ENCODE measurements at places on chromosomes 16 and 17.
A peak's percentile ranks its signal among the peaks of the same experiment; 100 is the strongest.

GRCh38 chr17:64146418-64147109 is 16.6 kb upstream of the ERN1 start:
- DNase-seq: no peak

DNA sequence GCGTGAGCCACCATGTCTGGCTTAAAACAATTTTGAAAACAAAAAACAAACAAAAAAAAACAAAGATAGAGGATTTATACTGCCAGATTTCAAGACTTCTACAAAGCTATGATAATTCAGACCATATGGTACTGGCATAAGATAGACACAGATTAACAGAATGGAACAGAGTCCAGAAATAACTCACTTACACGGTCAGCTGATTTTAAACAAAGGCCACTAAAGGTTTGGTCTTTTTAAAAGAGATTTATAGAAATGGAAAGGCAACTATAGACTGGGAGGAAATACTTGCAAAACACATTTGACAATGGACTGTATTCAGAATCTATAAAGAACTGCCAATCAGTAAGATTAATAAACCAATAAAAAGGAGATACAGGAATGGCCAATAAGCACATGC is 48.6 kb upstream of the MNT start:
- DNase-seq: peak; percentile 5

GRCh38 chr17:21357696-21358656 is 18.2 kb upstream of the KCNJ12 start:
- DNase-seq: no peak

- DNase-seq: no peak
Measured at GRCh38 chr16:52367821-52368220, 179.1 kb downstream of the TOX3 start.

GRCh38 chr16:14300705-14301168 is 229.6 kb downstream of the MRTFB start:
- DNase-seq: peak; percentile 68

DNA sequence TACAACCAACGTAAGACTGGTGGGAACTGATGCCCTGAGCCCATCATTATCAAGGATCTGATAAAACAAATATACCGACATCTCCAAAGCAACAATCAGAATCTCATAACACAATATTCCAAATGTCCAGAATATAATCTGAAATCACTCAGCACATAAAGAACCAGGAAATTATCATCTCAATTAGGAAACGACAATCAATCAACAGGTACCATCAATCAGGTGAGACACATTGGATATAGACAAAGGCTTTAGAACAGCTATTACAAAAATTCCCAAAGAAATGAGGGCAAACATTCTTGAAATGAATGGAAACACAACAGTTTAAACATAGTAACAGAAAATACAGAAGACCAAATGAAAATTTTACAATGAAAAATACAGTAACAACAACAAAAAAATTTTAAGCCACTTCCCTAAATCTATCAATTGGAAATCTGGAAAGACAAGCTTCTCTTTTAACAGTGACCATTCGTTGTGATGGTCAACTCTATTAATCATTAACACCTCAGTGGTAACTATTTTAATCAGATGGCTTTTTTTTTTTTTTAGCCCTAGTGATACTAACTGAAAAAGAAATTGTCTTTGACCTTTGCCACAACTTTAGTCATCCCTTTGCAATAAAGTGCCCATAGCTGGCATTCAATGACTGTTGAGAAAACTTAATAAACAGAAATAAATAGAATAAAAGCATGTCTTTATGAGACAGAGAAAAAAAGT is 70.4 kb downstream of the USP32 start:
- no peak for DNase-seq

DNA sequence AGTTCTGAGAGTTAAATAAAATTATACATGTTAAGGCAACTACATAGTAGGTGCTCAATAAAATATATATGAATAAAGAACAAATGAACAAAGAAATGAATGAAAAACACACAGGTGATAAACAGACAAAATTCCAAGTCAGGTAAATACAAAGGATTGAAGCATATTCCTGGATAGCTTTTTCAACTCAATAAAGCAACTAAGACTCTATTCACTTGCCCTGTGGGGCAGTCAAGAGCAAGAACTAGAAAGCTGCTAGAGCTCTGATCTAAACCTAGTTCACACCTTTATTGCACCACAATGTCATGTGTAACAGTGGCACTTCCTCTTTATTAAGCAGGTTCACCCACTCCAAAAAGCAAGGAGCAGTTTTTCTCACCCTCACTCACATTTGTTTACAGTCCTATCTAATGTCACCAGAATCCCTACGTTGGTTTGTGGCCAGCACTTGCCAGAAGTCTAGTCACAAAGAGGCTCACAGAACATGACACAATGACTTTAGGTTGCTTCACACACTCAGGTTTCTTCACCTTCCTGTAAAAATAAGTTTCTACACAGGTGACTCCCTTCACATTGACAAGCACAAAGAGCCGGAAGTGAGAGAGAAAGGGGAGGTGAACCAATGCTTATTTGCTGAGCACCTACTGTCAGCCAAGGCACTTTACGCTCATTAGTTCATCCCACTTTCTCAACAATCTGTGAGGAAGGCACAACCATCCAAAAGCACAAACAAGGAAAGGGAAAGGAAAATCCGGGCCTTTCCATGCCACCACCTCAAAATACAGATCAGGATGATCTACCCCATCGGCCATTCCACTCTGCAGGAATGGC is 70.8 kb downstream of the XPO6 start:
- no peak for DNase-seq

- no peak for DNase-seq
Measured at GRCh38 chr17:80475910-80476876, at the start of gene NPTX1. NPTX1 (minus strand) TSS chr17:80476607; CDS start chr17:80476446, 161 bp downstream.

- no peak for DNase-seq
Measured at GRCh38 chr17:63435681-63436522, 10.2 kb downstream of the CYB561 start.

GRCh38 chr17:65589321-65589720 is 27.9 kb upstream of the AXIN2 start:
- DNase-seq: no peak

DNA sequence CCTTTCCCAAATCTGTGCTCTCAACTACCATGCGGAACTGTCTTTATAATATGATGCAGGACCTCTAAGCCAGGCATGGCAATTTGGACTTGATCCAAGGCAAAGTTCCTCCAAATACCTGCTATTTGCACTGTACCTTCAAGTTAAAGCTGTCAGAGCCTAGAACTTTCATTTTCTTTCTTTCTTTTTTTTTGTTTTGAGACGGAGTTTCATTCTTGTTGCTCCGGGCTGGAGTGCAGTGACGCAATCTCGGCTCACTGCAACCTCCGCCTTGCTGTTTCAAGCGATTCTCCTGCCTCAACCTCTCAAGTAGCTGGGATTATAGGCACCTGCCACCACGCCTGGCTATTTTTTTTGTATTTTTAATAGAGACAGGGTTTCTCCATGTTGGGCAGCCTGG is 51.7 kb downstream of the ARHGAP27 start:
- DNase-seq: no peak

GRCh38 chr16:11315510-11315909 is 29.7 kb upstream of the RMI2 start:
- no peak for DNase-seq

GRCh38 chr16:55325458-55326109 is 1.6 kb downstream of the IRX6 start:
- no peak for DNase-seq

DNA sequence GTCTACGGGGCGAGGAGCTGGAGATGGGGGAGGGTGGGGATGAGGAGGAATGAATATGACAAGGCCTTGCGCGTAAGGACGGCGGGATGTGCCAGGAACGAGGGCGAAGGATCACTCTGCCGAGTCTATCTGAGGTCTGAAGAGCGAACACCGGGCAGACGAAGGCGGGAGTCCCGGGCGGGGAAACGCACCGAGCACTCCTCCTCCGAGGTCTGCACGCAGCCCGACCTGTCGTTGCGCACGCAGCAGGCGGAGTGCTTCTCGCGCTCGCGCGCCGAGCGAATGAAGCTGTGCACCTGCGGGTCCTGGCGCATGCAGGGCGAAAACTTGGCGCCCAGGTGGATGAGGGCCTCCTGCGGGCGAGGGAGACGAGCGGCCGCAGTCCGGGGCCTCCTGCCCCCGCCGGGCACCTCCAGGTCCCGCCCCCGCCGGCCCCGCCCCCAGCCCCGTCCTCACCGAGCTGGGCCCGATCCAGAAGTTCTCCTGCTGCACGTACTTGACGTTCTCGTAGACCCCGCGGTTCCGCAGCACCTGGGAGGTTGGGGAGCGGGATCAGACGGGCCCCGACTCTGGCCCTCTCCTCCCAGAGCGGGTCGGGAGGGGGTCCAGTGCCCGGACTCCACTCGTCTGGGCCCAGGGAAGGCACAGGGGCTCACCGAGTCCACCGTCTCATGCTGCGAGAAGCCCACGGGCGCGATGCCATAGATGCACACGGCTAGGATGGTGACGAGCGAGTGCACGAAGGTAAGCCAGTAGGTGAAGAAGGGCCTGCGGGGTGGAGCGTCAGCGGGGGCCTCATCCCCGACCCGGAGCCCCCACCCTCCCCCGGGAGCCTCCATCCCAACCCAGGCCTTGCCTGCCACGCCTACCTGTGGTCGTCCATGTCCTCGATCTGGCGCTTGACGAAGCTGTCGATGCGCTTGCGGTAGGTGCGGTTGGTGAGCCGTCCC is 7.6 kb downstream of the SNRNP25 start:
- no peak for DNase-seq

GRCh38 chr17:11035681-11036080 is 197.8 kb upstream of the PIRT start:
- no peak for DNase-seq

GRCh38 chr17:10648956-10649355 is 8.2 kb downstream of the MYH3 start:
- DNase-seq: peak; percentile 46

DNA sequence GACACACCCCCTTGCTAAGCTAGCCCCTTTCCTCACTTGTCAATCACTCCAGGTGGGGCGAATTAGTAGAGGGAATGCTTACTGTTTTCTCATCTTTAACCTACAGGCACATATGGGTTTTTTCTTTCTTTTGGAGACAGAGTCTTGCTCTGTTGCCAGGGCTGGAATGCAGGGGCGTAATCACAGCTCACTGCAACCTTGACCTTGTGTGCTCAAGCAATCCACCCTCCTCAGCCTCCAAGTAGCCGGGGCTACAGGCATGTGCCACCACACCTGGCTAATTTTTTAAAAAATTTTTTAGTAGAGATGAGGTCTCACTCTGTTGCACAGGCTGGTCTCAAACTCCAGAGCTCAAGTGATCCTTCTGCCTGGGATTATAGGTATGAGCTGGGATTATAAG is 38.7 kb upstream of the RHBDL3 start:
- DNase-seq: no peak

DNA sequence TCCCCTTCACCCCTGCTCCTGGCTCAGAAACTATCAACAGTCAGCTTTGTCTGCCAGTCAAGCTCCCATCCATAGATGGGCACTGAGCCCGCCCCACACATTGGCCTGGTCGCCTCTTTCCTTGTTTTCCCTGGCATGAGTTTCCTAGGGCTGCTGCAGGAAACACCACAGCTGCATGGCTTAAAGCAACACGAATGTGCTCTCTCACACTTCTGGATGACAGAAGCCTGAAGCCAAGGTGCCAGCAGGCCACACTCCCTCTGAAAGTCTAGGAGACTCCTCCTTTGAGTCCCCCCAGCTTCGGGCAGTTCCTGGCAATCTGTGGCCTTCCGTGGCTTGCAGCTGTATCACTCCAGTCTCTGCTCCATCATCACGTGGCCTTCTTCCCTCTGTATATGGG is 69.9 kb downstream of the TBC1D16 start:
- DNase-seq: no peak
